ENCODE measurements at places on chromosomes 3 and 15. TPM values are rescaled to one million over a fixed set of nuclear protein-coding genes. Genes with fewer than 3 reads are reported as not detected.

DNA sequence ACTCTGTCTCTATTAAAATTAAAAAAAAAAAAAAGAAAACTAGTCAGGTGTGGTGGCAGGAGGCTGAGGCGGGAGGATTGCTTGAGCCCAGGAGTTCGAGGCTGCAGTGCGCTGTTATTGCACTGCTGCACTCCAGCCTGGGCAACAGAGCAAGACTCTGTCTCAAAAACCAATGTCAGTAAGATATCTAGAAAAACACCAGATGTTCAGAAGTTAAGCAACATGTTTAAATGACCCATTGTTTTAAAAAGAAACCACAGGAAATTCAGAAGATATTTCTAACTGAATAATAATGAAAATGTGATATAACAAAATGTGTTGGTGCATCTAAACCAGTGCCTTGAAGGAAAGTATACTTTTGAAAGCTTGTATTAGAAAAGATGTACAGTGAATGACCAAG, 203.4 kb upstream of the CGNL1 start:
- DNase-seq, result no peak

DZIP1L gene
- total RNA-seq, result 3.0 TPM

NRROS gene
- total RNA-seq, result 8.4 TPM

MRPL46 gene
- total RNA-seq, result 87.2 TPM

- DNase-seq, result no peak
These were observed 3.6 kb downstream of the WWTR1 start for GRCh38 chr3:149654188-149654601.

DNA sequence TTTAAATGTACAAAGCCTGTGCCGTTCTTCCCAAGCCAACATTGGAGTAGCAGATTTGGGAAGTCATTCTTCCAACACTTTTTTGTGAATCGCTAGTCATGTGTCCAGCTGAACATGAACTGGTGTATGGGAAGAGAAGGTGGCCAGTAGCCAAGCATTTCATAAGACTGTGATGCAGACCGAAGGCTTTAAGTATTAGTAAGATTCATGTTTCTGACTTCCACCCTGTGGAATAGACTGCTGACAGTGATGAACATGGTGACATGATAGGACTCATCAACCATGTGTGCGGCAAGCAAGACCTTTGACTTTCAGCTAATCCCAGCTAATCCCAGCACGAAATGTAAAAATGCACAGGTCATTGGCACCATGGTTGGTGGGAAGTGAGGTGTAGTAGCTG, 48.3 kb upstream of the THSD4 start:
- DNase-seq, result no peak

All from heart left ventricle (tissue), 16 donors.